T-helper 2 cell (primary cell): ENCODE measurements at places on chromosomes 3 and 15.
A peak's percentile ranks its signal among the peaks of the same experiment; 100 is the strongest.

DNA sequence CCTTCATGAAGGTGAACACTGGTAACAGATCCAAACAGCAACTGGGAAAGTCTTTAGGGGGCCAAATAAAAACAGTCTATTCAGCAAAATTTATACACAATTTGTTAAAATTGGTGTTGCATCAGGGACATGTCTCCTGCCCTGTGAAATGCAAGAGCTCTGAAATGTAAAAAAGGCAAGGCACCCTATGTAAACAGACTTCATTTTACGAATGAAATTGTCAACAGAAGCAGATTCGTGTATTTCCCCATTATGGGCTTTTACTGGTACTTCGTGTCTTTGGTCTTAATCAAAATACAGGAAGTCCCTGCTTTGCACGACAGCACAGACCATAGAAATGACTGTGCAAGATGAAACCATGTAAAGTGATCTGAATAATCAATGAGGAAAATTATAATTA, 127.3 kb upstream of the THBS1 start:
- DNase-seq: peak; percentile 79

DNA sequence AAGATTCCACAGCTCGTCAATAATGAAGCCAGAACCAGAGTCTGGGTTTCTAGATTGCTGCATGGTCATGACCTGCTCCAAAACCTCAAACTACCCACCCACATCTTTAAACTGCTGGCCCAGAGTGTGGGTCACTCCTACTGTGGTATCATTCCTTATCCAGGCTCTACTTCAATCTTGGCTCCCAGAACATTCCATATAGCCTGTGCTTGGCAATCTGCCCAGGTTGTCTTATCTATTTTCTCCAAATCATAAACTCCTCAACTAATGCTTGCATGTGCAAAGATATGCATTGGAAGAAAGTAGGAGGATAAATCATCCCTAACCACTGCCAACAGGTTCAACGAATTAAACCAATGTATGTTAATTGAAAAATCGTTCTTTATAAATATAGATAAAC, 169.7 kb downstream of the ANXA2 start:
- no peak for DNase-seq

- DNase-seq: no peak
Observed at GRCh38 chr3:56802378-56802745, 613 bp upstream of the ARHGEF3 start.

- DNase-seq: no peak
Observed at GRCh38 chr15:74319596-74320351, 47.7 kb downstream of the CYP11A1 start.

GRCh38 chr15:83854321-83854720, 200.4 kb downstream of the ADAMTSL3 start:
- DNase-seq: no peak

DNA sequence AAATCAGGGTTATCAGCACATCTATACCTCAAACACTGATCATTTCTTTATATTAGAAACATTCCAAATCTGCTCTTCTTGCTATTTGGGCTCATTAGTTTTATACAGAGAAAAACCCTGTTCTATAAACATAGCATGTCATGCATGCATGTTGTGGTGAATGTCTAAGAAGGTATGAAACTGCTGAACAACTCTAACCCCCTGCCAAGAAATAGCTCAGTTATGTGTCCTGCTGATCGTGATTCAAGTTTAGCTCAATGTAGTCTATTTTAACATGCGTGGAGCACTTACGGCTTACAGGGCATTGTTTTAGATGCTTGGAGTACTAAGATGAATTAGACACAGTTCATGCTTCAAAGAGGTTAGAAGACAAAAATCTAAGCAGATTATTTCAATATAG, 35.8 kb downstream of the MYH15 start:
- DNase-seq: no peak

DNA sequence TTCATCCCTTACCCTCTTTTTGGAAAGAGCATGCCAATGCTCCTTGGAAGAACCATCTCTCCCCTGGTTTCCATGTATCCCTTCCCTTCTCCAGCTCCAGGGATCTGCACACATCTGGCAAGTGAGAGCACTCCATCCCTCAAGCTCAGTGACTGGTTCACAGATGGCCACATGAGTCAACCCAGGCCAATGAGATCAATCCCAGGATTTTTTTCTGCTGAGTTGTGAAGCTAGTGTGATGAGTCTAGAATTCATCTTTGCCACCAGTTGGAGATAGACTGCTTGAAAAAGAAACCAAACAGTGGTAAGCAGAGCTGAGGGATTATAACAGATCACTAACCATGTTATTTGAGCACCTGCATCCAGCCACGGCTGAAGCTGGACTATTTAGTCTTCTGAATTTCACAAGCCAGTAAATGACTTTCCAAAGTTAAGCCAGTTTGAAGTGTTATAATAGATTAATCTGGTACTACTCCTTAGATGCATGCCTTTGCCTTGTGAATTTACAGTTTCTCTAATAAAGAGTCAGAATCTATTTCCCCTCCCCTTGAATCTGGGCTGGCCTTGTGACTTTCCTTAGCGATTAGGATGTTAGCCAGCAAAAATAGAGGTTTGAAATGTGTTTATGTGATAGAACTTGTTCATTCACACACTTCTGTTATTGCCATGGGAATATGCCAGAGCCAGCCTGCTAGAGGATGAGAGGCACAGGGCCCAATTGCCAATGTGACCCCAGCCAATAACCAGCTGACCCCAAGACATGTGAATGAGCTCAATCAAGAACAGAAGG, 159.8 kb downstream of the WNT5A start:
- DNase-seq: no peak

GRCh38 chr3:71175691-71176365, 407.7 kb downstream of the FOXP1 start:
- DNase-seq: no peak

GRCh38 chr3:149203758-149204157, 17.9 kb downstream of the CP start:
- DNase-seq: no peak
